ENCODE measurements at places on chromosomes 6 and 20. TPM values are rescaled to one million over a fixed set of nuclear protein-coding genes. Genes with fewer than 3 reads are reported as not detected.

DNA sequence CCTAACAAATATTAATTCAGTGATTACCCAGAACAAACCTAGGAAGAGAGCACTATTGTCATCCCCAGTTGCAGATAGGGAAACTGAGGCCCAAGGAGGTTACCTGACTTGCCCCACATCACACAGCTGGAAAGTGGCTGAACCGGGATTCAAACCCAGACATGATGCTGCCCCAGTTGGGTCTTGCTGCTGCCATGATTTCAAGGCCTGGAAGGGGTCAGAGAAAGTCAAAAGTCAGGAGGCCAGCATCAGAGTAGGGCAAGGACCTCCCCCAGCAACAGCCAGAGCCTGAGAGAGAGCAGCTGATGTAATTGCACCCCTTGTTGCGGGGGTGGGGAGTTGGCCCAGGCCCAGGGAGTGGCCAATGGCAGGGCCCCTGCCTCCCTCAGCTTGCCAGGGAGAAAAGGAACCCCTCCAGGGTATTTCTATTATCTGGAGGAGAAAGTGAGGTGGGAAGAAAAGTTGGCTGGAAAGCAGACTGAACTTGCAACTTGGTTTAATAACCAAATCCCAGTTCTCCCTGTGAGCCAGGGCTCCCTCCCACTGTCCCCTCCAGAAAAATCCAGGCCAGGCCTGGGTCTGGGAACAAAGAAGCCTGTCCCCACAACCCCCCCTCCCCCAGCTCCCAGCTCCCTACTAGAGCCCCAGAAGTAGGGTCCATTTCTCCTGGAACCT is 83.6 kb downstream of the MRPL14 start:
- DNase-seq, result no peak

- DNase-seq, result no peak
Measured at GRCh38 chr20:34088305-34089174, 23.5 kb downstream of the EIF2S2 start.

The SAPCD1 gene
- polyA plus RNA-seq, result 1.3 TPM

DNA sequence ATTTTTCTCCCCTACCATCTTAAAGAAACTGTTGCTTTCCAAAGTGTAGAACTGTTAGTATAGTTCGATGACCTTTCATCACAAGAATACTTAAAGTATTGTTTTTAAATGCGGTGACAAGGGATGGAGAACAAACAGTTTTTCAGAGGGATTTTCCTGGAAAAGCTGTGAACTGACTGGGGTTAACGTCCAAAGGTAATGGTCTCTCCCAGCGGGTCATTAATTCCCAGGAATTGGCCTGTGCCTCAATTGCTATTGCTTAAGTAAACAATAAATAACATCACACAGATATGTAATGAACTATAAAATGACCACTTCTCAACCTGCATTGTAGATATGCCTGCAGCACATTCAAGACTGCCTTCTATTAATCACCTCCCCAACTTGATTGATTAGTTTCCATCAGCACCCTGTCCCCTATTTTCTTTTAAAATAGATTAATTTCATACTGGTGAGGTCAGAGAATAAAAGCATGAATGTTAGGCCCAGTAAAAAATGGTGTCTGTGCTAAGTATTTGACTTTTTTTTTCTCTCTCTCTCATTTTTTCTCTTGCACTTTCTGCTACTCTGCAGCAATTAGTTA is 268.2 kb downstream of the SAMD5 start:
- DNase-seq, result no peak

DNA sequence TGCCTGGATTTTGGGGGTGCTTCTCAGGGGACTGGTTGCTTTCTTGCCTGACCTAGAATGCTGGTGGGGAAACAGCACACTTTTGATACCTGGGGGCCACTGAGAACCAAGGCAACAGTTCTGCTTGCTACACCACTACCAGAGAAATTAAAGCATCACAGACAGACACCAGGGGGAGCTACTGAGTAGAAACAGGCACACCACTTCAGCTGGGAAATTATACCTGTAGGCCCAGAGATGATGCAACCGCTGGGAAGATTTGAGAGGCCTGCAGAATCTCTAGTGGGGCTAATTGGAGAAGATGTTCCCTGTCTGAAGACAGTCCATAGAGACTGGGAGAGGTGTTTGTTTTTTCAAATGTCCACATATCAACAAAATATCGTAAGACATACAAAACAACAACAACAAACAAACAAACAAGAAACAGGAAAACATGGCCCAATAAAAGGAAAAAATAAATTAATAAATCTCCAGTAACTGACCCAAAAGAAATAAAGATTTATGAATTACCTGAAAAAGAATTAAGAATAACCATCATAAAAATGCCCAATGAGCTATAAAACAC is 129.4 kb upstream of the RIN2 start:
- DNase-seq, result no peak

- no peak for DNase-seq
Measured at GRCh38 chr6:134863763-134864510, 86.0 kb downstream of the ALDH8A1 start.

The APOM gene
- 3.6 TPM for polyA plus RNA-seq

DNA sequence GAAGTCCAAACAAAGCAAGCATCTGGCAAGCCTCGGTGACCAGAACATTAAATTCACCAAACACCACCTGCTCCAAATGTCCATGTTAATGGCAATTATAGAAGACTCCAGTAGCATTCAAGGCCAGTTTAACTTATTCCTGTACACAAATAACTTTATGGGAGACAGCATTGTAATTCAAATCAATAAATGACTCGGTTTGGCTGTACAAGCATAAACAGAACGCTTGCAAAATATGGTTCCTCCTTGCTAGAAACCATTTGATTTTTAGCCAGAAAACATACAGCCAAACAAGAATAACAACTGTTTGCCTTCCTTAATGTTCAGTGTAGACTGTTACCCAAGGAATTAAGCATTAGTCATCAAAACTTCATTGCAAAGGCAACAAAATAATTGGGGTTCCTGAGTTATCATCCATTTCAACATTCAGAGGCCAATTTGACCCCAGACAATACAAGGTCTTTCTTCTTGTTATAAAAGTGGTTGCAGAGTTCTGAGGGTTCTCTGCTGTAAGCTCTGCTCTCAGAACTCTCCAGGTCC is 125.1 kb downstream of the BFSP1 start:
- no peak for DNase-seq

GRCh38 chr20:4370851-4371250 is 350.9 kb upstream of the PRND start:
- DNase-seq, result no peak

DNA sequence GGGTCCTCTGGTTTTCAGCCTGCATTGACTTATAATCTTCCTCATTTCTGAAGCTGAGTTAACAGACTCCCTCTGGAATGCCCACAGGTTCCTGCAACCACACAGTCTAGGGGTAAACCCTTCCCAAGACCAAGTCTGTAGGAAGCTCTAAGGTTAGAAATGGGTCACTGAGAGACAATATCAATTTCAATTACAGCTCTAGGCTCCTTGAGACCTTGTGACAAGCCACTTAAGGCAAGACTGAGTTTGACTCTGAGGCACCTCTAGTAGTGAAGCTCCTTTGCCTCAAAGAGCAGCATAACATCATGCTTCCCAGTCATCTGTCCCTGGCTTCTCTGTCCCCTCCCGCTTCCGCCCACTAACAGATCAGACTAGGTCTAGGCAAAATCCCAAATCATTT is 333.2 kb upstream of the JARID2 start:
- DNase-seq, result no peak

GRCh38 chr6:16206595-16207037 is 31.8 kb upstream of the GMPR start:
- DNase-seq, result no peak

The HLA-G gene
- not detected for polyA plus RNA-seq

The TRIM31 gene
- polyA plus RNA-seq, result 9.6 TPM
